ENCODE measurements at places on chromosomes 1 and 21. TPM values are rescaled to one million over a fixed set of nuclear protein-coding genes. Genes with fewer than 3 reads are reported as not detected.

GRCh38 chr1:19689856-19690255 is 25.2 kb downstream of the HTR6 start:
- H3K4me3 ChIP-seq, result no peak overlapping the region
- H3K27me3 ChIP-seq, result no peaks in the 10 kb centered on the region
- no peak overlapping the region for H3K27ac ChIP-seq
- no peak for DNase-seq
- H3K4me1 ChIP-seq, result no peaks in the 10 kb centered on the region

DNA sequence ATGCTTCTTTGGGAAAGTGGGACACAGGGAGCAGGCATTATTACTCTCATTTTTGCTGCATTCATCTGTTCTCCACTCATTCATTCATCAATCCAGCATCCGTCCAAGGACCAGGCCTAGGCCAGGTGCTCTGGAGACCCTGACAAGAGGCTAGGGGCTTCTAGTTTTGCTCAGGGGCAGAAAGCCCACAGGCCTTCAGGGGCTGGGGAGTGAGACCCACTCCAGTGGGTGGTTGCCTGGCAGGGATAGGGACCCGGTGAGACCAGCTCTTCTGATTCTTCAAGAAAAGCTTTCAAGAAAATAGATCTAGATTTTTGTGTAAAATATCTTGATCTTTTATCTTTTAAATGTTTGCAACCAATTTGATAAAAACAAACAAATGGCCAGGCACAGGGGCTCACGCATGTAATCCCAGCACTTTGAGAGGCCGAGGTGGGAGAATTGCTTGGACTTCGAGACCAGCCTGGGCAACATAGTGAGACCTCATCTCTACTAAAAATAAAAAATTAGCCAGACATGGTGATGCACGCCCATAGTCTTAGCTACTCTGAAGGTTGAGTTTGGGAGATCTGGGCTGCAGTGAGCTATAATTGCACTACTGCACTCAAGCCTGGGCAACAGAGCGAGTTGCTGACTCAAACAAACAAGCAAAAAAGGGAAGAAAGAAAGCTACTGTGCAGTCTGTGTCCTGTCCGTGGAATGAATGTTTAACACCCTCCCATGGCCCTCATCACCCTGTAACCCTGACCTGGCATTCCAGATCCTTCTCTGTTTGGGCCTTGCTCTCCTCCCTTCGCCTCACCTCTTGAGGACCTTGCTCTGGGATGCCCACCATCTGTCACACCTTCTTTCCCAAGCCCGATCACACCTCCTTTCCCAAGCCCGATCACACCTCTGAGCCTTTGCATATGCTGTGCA is 17.3 kb upstream of the LRP8 start:
- H3K27me3 ChIP-seq, result no peaks in the 10 kb centered on the region
- no peak overlapping the region for H3K4me3 ChIP-seq
- H3K27ac ChIP-seq, result no peak overlapping the region
- DNase-seq, result no peak

DNA sequence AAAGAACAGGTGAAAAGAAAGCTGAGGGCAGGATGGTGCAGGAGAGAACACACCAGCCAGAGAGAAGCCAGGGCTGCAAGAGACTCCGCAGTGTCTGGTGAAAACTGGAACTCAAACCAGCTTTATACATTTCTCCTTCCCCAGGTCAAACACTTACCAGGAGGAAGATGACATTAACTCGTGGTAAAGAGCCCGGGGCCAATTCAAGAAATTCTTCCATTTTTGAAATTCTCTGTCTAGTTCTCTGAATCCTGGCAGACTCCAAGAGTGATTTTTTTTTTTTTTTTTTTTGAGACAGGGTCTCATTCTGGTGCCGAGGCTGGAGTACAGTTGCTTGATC is 25.8 kb upstream of the SIPA1L2 start:
- peaks cover 7% of the 10 kb centered on the region for H3K4me1 ChIP-seq
- no peak overlapping the region for H3K27ac ChIP-seq
- H3K27me3 ChIP-seq, result no peaks in the 10 kb centered on the region
- DNase-seq, result no peak
- H3K4me3 ChIP-seq, result no peak overlapping the region

DNA sequence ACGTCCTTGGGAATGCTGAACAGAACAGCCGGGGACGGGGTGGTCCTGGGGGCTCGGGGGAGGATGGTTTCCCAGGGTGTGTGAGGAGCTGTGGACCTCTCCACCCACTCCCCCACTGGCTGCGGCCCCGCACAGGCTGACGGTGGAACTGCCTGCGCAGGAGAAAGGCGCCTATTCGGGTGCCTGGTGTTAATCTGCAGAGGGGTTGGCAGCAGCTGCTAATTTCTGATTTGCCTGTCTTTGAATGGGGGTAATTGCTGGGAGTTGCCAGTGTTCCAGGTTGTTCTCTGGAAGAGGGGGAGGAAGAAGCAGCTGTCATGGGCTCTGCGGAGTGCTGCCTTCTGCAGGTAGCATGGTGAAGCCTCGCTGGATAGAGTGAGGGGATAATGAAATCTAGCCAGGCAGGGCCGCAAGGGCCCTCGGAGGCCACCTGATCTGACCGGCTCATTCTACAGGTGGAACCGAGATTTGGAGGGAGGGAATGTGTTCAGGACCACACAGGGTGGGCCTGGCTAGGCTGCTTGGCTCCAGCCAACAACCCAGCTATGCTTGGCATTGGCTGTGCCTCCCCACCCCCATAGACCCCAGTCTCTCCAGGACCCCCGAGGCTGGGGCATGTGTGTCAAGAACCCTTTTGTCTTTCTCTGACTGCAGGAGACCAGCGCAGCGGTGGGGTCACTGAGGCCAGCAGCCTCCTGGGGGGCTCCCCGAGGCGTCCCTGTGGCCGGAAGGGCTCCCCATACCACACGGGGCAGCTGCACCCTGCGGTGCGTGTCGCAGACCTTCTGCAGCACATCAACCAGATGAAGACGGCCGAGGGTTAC is 67.1 kb downstream of the PTPRU start:
- no peak for DNase-seq
- peaks cover 41% of the 10 kb centered on the region for H3K36me3 ChIP-seq
- no peaks in the 10 kb centered on the region for H3K4me1 ChIP-seq
- no peak overlapping the region for H3K27ac ChIP-seq
- no peaks in the 10 kb centered on the region for H3K27me3 ChIP-seq

DNA sequence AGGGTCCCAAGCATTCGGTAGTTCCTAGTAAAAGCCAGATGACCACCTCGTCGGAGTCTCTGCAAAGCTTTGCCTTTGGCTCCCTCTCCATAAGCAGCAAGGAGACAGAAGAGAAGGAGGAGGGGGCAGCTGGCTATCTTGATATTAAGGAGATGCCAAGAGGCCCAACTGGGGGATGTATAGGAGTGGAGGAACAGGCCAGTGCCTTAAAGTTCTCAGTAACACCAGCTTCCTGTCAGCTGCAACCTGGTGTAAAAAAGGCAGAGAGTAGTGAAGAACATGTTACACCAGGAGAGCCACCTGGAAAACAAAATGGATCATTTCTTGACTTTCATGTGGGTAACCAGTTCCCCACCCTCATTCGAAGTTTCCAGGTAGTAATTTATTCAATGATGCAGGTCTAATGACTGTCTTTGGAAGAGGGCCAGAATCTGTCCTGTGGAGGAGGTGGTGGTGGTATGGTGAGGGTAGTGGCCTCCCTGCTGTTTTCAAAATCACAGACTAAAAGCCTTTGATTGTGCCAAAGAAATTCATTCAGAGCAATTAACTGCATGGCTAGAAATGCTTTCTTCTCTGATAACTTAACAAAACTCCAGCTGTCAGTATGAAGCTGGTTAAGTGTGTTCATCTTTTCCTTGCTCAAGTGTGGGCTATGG is 27.3 kb downstream of the TMEM200B start:
- no peak overlapping the region for H3K4me3 ChIP-seq
- H3K4me1 ChIP-seq, result no peaks in the 10 kb centered on the region
- no peak for DNase-seq
- no peaks in the 10 kb centered on the region for H3K36me3 ChIP-seq
- no peaks in the 10 kb centered on the region for H3K27me3 ChIP-seq

DNA sequence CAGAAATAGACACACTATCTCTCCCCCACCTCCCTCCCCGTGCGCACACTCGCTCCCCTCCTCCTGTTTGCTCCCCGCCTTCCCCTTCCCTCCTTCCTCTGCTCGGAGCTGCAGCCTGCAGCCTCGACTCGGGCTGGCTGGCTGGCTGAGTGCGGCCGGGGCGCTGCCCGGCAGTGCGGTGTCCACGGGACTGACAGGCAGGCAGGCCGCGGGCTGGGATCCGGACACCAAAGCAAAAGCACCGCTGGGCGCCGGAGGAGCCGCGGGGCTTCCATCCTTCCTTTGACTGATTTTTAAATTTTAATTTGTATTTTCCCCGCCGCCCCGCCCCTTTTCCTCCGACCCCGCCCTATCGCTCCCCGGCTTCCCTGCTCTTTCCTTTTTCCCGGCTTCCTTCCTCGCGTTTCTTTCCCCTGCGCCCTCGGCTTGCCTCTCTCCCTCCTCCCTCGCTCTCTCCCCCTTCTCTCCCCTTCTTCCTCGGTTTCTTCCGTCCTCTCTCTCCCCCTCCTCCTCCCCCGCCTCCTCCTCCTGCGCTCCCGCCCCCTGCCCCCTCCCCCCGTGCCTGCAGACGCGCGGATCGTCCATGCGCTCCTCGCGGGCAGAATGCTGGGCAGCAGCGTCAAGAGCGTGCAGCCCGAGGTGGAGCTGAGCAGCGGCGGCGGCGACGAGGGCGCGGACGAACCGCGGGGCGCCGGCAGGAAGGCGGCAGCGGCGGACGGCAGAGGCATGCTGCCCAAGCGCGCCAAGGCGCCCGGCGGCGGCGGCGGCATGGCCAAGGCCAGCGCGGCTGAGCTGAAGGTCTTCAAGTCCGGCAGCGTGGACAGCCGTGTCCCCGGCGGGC is 109.4 kb downstream of the NAV1 start:
- peak overlapping the region; percentile 80 for H3K4me3 ChIP-seq
- H3K36me3 ChIP-seq, result no peaks in the 10 kb centered on the region
- no peak overlapping the region for H3K27ac ChIP-seq
- peak; percentile 44 for DNase-seq

- no peak overlapping the region for H3K27ac ChIP-seq
- H3K36me3 ChIP-seq, result no peaks in the 10 kb centered on the region
- DNase-seq, result no peak
Observed at GRCh38 chr1:163870666-163871065, 548.9 kb downstream of the NUF2 start.

DNA sequence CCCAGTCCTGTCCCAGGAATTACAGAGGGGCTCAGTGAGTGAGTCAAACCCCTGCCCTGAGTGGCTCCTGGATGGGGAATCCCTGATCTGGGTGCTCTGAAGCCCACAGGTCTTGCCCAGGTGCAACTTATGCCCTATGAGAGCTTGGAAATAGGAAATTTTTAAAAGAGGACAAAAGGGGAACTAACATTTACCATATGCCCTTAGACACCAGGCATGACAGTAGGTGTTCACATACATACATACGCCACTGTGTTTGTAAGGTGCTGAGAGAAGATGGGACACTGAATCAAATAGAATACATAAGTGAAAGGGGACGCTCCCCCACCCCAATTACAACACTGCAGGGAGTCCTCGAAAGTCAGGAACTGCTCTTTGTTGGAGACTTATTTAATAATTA is 1.4 kb downstream of the CFAP45 start:
- H3K36me3 ChIP-seq, result no peaks in the 10 kb centered on the region
- H3K27ac ChIP-seq, result no peak overlapping the region
- H3K27me3 ChIP-seq, result no peaks in the 10 kb centered on the region
- DNase-seq, result no peak
- H3K4me1 ChIP-seq, result peaks cover 10% of the 10 kb centered on the region

The FCGR2B gene
- total RNA-seq, result not detected

The FAM151A gene
- not detected for total RNA-seq

The VANGL2 gene
- total RNA-seq, result 0.26 TPM

The C8A gene
- total RNA-seq, result not detected

The KCNQ4 gene
- not detected for total RNA-seq

Measured in MCF 10A (cell line).